Activated CD4-positive, alpha-beta T cell treated with anti-CD3 and anti-CD28 coated beads for 48 hours (primary cell): ENCODE measurements at places on chromosomes 16 and 17.

- peak; percentile 34 for DNase-seq
Measured at GRCh38 chr16:85612191-85612800, 826 bp upstream of the GSE1 start.

DNA sequence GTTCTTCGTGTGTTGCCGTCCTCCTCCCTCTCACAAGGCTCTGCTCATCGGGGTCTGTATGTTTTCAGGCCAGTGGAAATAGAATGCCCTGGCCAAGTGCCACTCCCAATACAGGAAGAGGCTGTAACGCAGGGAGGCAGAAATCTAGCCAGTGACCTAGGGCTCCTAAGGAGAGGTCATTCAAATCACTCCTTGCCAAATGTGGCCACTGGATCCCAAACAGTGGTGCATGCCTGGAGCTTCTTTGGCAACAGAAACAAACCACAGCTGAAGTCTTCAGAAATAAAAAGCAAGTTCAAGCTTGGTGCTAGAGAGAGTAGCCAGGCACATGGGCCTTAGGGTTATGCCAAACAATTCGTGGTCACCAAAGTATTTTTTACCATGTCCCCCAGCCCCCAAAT lies 66.1 kb downstream of the SMG6 start:
- no peak for DNase-seq

DNA sequence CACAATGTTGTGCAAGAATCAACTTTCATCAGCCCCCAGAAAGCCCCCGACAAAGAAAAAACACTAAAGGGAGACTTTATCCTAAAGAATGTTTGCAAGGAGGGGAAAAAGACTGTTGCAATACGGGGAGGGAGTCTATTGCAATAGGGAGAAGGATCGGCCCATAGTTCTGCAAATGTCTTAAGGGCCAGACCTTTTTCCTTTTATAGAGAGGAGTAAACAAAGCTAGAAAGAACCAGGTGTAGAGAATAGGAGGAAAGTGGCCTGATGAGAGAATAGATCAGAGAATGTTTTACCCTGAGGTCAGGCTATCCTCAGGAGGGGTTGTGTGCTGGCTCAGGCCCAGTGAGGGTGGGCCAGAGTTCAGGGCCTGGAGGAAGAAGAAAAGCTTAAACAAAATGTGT lies 8.7 kb upstream of the CAVIN1 start:
- no peak for DNase-seq

DNA sequence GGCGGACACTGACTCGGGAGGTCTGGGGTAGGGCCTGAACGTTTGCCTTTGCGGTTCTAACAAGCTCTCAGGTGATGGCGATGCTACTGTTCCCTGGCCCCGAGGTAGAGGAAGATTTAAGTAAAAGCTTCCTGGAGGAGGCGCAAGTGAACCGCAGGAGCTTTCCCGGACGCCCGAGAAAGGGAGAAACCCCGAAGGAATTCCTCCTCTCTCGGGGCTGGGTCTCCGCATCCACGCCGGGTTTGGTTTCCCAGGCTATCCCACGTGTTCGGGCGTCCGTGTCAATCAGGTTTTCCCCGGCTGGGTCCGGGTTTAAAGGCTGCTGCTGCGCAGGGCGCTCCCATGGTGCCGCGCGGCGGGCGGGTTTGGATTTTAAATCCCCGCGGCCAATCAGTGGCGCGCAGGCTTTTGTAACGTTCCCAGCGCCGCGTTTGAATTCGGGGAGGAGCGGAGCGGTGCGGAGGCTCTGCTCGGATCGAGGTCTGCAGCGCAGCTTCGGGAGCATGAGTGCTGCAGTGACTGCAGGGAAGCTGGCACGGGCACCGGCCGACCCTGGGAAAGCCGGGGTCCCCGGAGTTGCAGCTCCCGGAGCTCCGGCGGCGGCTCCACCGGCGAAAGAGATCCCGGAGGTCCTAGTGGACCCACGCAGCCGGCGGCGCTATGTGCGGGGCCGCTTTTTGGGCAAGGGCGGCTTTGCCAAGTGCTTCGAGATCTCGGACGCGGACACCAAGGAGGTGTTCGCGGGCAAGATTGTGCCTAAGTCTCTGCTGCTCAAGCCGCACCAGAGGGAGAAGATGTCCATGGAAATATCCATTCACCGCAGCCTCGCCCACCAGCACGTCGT lies at the start of gene PLK1:
Gene PLK1, plus strand, starts transcription at position 460 of the 844 bp plus-strand sequence. Its CDS starts 44 bp downstream, at position 504.
- peak; percentile 91 for DNase-seq

DNA sequence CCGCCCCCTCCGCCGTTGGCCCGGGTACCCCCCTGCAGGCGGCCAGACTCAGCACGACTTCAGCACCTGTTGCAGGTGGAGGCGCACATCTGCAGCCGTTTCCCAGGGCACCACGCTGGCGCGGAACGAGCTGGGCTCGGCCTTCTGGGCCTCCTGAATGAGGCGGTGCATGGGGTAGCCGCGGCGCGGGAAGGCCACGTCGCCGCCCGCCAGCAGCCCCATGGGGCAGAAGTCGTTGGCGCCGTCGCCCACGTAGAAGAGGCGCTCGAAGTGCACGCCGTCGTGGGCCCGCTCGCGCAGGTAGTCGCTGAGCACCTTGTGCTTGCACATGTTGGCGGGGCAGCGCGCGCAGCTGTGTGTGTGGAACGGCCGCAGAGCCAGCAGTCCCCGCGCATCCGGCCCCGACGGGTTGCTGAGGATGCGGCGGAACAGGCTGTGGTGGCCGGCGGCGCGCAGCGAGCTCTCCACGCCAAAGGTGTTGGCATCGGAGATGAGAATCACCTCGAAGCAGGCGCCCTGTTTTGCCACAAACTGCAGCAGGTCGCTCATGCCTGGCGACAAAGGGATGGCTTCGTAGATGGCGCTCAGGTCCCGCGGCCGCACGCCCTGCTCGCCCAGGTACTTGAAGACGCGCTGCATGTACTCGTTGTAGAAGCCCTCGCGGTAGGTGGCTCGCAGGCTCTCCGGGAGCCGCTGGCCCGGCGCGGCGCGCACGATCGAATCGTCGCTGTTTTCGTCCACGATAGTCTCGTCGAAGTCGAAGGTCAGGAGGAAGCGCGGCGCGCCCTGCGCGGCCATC lies 6.2 kb downstream of the PHOSPHO1 start:
- DNase-seq, result peak; percentile 60

DNA sequence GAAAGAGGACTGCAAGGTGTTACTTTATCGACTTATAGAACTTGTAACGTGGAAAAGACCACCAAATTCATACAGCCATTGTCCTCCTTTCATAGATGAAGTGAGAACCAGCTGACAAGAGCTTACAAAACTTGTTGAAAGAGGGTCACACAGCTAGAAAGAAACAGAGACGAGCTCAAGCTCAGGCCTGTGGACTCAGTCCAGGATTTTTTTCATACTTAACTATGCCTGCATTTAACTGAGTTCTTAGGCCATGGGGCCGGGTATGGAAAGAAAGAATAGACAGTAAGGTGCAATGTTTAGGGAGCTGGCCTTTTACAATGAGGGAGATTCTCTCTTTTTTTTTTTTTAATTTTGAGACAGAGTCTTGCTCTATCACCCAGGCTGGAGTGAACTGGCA lies 106.1 kb downstream of the ADAMTS18 start:
- no peak for DNase-seq

DNA sequence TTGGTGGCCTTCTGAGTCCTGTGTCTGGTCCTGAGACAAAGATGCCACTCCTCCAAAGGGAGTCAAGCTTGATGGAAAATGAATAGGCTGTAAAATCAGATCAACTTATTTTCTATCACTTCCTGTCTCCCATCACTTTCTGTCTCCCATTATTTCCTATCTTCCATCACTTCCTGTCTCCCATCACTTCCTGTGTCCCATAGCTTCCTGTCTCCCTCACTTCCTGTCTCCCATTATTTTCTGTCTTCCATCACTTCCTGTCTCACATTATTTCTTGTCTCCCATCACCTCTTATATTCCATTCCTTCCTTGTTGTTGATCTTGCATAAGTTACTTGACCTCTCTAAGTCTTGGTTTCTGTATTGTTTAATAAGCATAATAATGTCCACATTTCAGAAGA lies 418.5 kb upstream of the EEF2KMT start:
- DNase-seq, result no peak

- DNase-seq, result no peak
Measured at GRCh38 chr16:87245511-87245910, 71.7 kb downstream of the C16orf95 start.
